ENCODE measurements at places on chromosomes 5 and 9. TPM values are rescaled to one million over a fixed set of nuclear protein-coding genes. Genes with fewer than 3 reads are reported as not detected.

DMRT2 gene
- total RNA-seq: 0.65 TPM

CD72 gene
- total RNA-seq: 0.49 TPM

SOHLH1 gene
- total RNA-seq: not detected

TMEM171 gene
- 9.1 TPM for total RNA-seq
